Activated naive CD4-positive, alpha-beta T cell treated with anti-CD3 and anti-CD28 coated beads for 36 hours (primary cell): ENCODE measurements at places on chromosomes 7 and 10. TPM values are rescaled to one million over a fixed set of nuclear protein-coding genes. Genes with fewer than 3 reads are reported as not detected.

- DNase-seq: no peak
Measured at GRCh38 chr10:103839872-103840739, 15.3 kb downstream of the SH3PXD2A start.

PLAU gene
- 0.26 TPM for total RNA-seq

KCNIP2 gene
- 0.79 TPM for total RNA-seq

UPK3BL2 gene
- 8.2 TPM for total RNA-seq

DNA sequence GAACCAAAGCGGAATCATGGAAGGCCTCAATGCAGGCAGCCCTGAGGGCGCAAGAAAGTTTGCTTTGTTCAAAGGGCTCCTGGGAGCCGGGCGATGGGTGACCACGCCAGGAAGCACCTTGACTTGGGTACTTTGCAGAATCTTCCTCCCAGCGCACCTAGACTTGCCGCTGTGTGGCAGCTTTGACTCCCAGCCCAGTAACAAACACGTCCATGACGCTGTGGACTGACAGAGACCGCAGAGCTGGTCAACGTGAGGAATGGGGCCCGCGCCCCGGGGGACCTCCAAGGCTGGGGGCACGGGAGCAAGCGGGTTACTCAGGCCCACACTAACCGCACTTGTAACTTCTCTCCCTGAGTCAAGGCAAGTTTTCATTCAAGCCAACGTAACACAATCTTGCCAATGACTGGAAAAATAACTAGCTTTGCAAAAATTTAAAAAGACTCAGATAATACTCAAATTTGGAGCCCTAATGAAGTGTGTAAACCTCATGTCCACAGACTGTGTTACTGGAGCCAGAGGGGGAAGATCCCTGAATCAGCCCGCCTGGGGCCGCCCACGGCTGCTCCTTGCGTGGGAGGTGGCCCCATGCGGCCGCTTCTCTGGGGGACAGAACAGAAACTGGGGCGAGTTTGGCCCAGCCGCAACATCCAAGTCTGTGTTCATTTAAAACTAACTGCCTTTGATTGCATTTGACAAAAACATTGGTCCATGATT, 130.8 kb downstream of the DNAJB6 start:
- DNase-seq: no peak

- no peak for DNase-seq
Measured at GRCh38 chr10:3588346-3588745, 196.7 kb downstream of the KLF6 start.

- DNase-seq: no peak
Measured at GRCh38 chr10:108583877-108584276, 1339.4 kb downstream of the XPNPEP1 start.

CLRN3 gene
- not detected for total RNA-seq

DNA sequence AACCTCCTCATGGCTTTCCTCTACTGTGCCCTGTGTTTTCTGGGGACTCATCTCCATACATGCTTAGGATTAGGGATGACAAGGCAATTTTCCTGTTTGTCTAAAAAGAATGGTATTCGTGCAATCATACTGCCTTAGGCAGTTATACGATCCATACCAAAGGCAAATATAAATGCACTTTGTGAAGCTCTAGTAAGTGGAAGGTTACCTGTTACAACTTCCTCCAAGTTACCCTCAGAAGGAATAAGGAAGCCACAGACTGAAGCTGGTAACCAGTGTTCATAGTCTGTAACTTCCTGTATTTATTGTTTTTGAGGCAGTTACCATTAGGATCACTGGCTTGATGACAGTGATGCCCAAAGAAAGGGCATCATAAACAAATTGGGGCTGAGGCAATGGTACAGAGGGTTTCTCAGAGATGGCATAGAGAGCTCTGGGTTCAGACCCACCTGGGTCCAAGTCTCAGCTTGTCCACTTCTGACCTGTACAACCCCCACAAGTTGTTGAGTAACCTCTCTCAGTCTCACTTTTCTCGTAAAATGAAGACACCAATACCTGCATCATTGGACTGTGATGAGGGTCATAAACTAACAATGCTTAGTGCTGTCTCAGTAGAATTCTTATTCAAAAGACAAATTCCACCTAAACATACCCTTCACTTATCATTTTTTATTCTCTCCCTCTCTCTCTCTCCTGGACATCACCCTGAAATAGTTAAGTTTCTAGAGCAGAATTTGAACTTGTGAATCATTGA, 138.2 kb downstream of the ELMO1 start:
- no peak for DNase-seq

EIF3A gene
- 113 TPM for total RNA-seq
